GM12892 (cell line): ENCODE measurements at places on chromosomes 5 and 9.

DNA sequence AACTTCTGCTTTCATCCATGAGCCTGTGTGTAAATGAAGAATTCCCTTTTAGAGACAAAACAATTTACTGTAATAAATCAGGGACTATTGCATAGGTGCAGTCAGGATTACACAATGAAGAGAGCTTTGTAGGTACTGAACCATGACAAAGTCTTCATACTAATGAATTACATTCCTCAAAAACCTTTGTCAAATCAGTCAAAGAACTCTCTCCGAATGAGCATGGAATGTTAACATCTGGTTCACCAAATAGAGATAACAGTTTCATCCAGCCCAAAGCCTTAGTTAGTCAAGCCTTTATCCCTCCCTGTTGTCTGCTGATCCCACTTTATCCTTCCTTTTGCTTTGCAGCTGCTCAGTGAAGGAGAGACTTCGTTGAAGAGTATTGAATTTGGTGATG lies 62.9 kb upstream of the DMRTA1 start:
- no peak for DNase-seq

DNA sequence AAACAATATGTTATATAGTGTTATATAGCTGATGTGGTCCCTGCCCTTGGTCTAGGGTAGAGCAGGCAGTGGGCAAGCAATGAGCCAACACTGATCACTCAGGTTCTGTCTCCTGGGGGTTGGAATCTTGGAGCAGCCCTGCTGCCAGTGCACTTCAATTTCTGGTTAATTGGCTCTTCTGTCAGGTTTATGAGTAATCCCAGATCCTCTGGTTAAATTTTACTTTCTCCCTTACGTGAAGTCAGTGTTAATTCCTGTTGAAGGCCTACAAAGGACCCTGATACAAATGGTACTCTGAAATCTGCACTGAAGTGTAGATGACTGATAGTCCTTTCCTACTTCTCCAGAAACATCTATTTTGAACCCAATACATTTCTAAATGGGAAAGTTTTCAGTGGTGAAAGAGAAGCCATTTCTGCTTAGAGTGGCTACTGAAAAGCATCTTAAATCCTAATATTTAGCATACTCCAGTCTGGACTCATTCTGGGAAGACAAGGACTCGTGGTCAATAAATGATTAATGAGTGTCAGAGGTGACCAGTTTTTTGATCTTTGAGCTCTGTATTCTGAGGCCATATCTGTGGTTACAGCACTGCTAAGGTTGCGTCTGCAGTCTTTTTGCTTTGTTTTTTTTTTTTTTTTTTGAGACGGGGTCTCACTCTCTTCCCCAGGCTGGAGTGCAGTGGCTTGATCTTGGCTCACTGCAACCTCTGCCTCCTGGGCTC lies 442.4 kb downstream of the KIF4B start:
- DNase-seq: no peak

GRCh38 chr9:98639133-98639532 lies 69.6 kb downstream of the GABBR2 start:
- no peak for DNase-seq

DNA sequence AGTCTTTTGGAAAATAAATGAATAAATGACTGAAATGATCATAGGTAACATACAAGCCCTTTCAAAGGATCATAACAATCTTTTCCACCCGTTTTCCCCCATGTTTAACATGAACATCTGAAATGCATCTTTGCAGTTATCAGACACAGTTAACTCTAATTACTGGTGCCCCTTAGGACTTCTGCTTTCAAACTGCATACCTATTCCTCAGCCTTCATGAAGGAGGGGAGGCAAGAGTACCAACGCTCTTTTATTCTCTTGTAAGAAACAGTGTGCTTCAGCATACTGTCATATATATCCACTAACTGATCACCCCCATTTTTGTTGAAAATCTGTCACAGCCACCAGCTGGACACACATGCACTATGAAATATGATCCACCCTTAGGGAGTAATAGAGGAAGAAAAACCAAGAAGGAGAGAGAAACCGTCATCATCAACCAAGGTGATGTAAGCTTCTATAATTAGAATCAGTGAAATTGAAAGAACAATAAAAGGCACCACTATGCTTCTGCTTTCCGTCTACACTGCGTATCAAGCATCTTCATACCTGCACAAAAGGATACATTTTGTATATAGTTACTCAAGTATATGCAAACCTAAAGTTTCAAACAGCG lies 98.7 kb downstream of the RAPGEF6 start:
- no peak for DNase-seq

DNA sequence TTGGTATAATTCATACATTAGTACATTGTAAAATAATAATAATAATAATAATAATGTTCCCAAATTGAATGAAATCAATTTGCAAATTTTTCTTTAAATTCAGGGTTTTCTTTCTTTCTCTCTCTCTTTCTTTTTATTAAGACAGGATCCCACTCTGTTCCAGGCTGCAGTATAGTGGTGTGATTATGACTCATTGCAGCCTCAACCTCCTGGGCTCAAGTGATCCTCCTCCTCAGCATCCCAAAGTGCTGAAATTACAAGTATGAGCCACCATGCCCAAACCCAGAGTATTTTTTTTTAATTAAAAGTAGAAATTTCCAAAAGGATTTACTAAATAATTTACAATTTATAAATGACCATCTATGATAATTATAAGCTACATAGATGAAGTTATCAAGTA lies 117.7 kb downstream of the HOMER1 start:
- DNase-seq: no peak

- DNase-seq: no peak
Observed at GRCh38 chr9:107681988-107682387, 192.4 kb upstream of the KLF4 start.

DNA sequence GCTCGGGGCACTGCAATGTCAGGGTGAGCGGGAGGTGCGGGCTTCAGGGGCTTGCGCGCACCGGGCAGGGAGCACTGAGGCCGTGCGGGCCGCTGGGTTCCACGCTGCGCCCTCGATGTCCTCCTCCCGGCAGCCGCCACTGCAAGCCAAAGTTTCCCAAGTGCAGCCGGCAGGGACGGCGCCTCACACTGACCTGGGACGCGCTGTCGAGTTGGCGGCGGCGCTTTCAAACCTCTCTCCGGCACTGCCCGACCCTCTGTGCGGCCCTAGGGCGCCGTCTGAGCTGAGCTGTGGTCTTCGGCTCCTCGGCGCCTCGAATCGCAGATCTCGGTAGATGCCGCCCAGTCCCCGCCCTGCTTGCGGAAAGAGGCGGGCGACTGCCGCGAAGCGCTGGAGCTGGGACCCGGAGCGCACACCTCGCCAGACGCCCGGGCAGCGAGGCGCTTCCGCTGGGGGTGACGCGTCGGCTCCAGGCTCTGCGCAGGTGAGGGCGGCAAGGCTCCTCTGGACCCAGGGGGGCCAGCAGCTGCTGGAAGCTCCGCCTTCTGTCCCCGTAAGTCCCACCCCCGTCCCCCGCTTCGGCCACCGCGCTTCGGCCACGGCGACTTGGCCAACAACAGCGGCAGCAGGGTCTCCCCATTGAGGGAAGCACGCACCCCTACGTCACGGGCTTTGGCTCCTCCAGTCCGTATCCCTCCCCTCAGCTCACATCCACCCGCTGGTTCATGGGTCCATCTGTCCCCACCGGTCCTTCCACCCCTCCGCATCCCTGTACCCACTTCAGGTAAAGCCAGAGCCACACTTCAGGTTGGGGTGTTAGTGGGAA lies at the start of gene ANKRD34B:
ANKRD34B (minus strand) TSS at position 320 of the 826 bp plus-strand sequence. CDS start 10,261 bp downstream, outside the sequence.
- DNase-seq: peak; percentile 51

- DNase-seq: no peak
Observed at GRCh38 chr9:90514877-90515276, 127.7 kb downstream of the DIRAS2 start.

DNA sequence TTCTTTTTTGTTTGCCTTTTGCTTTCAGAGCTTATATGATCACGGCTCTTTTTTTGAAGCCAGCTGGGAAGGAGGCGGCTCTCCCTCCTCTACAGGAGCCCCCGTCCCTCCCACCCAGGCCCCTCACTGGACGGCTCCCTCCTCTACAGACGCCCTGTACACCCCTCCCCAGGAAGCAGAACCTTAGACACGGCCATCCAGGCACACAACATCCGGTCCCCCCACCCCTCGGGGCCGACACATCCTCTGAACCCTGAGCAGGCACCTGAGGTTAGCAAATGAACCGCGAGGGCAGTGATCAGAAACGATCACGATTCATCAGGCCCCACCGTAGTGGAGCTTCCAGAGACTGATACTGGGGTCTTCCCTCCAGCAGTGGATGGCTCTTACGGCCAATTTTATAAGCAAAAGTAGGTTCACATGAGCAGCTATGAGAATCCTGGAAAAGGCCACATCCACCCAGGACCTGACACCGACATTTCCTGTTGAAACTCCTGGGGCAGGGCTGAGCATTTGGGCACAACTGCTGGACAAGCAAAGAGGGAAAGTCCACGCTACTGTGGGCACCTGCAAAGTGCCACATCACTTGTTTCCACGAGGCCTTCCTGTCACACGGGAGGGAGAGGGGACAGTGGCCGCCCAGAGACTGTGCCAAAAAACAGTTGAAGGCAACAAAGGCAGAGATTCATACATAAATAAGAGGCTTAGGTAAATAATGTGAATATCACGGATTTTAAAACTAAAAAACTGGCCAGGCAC lies 78.9 kb downstream of the SEMA4D start:
- DNase-seq: peak; percentile 66
